Fibroblast of the conjunctiva (primary cell): ENCODE measurements at places on chromosomes 2 and 18.

DNA sequence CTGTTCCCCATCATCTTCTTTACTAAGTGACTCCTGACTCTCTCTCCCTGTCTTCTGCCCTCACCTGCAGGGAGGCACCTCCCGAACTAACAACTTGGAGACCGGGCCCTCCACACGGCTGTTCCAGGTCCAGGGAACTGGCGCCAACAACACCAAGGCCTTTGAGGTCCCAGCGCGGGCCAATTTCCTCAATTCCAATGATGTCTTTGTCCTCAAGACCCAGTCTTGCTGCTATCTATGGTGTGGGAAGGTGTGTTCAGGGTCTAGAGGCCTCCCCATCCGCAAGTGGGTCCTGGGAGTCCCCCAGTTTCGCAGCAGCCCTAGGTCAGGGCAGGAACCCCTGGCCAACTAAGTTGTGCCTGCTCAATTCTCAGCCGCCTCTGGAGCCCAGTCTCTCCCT, 15.5 kb downstream of the VIL1 start:
- no peak for DNase-seq

GRCh38 chr2:224110811-224111210, 71.7 kb upstream of the SERPINE2 start:
- DNase-seq = no peak

DNA sequence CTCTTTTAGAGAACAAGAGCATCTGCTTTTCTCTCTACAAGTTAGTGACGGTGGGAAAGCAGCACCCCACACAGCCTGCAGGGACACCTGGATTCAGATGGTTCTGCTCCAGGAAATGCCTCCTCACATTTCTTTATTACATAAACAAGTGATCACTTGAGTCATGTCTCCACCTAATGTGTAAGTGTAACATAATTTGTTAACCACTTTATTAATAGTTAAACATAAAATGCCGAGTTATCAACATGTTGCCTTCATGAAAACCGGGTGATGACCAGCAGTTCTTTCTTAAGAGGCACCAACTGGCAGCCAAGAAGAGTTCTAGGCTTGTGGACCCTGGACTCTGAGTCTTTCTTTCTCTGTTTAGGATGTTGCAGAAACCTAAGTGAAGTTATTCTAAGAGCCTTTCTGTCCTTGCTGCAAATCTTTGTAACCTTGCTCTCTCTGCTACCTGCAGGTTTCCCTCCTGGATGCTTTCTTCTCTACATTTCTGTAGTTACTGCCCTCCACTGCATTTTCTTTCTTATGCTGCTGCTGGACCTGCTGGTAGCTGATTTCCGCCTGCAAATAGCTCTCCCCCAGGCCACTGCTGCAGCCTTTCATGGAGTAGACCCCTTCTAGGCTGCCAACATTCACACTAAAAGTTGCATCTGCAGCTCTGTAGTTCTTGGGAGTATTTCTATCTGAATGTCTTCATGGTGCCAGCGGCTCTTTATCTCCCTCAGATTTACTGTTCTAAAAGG, 24.3 kb downstream of the UPP2 start:
- DNase-seq = no peak

DNA sequence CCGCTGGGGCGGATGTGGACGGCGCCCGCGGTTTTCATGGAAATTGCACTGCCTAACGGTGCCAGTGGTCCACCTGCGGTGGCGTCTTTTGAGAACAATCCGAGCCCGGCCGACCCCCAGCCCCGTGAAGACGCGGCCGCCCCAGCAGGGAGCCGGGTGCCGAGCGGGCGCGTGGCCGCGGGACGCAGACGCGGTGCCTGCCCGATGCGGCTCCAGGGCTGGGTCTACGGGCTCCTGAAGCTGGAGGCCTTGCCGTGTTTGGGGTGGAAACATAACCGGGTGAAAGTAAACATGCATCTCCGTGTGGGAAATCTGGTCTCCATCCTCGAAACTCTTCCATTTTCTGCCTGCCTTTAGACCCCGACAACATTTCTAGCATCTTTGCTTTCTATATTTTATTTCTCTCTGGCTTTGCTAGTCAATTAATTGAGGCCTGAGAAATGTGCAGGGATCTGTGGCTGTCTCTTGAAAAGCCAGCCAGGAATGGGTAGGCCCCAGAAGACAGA, 572 bp downstream of the INPP4A start:
- DNase-seq = no peak

GRCh38 chr2:74739129-74739528, 85.1 kb downstream of the SEMA4F start:
- no peak for DNase-seq

DNA sequence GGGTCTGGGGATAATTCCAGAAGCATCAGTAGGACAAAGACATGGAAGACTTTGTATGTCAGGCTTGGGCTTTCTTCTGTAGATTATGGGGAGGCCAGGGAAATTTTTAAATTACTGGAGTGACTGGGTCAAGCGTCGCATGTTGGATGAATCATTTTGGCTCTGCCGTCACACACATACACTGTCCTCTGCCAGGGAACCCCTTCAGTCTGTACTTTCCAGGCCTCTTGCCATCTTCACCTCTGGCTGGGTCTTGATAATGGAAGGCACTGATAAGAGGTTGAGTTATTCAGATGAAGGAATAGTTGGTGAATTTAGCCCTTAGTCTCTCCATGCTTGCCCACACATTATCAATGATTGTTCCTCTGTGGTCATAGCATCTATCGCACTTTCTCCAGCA, 895.1 kb upstream of the CELF4 start:
- no peak for DNase-seq

GRCh38 chr18:44788334-44788733, 107.6 kb downstream of the SETBP1 start:
- no peak for DNase-seq

DNA sequence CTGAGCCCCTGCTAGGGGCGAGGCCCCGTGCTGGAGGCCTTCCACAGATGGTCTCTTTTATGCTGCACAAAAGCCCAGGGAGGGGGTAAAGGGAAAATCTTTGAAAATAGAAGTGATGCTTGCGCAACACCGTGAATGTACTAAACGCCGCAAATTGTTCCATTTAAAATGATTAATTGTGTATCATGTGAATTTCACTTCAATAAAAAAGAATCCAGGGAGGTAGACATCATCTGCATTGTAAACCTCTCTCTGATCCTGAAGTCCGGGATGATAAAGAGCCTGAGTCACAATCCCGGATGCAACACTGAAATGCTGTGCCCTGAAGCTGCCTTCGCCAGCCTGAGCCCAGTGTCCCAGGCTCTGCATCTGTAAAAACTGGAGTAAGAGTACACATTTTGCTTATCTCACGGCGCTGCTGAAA, 107.7 kb upstream of the PPP1CB start:
- no peak for DNase-seq

DNA sequence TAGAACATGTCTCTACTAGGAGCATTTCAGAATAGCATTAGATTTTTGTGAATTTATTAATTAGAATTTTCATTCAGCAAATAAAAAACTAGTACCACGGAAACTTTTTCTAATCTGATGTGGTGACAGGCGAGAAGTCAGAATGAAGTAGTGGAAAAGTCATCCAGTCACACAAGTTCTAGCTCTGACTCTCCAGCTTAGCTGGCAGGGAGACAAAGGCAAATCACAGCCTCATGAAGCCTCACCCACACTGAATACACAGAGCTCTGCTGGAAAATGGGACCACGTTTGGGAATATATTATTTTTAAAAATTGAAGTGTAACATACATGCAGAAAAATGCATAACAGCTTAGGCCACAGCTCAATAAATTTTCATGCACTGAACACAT, 86.1 kb downstream of the L3MBTL4 start:
- DNase-seq = no peak

GRCh38 chr2:18741895-18742732, 152.7 kb upstream of the NT5C1B start:
- no peak for DNase-seq

GRCh38 chr2:85330839-85331636, 3.2 kb upstream of the TGOLN2 start:
- no peak for DNase-seq

DNA sequence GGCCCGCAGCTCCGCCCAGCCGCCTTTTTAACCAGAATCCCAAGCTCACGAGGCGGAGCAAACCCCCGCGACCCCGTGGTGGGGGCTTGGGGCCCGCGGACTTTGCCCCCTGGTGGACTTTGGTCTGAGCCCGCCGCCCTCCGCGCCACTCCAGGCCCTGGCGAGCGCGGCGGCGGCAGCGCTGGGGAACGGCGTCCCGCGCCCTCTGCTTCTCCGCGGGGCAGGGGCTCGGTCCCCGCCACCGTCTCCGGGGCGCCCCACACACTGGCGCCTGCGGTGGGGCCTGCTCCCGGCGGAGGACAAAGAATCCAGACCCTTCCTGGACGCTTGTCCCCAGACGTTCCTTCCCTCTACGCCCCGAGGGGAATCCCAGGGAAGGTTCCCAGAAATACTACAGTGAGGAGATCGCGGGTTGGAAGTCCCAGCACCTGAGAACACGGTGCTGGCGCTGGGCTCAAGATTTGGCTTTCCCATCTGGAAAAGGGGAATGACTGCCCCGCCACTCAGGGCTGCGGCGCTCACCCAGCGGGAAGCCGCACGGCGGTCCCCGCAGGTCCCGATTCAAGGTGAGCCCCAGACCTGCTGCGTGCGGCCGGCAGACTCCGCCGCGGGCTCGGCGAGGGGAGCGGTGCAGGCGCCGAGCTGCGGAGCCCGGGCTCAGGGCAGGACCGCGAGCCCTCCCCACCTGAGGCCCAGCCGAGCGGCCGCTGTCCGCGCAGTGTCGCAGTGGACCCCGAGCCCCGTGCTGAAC, at the start of gene HAAO:
Gene HAAO (minus strand): TSS at position 1 of the 751 bp plus-strand sequence. CDS start 47 bp downstream, outside the sequence.
- no peak for DNase-seq

DNA sequence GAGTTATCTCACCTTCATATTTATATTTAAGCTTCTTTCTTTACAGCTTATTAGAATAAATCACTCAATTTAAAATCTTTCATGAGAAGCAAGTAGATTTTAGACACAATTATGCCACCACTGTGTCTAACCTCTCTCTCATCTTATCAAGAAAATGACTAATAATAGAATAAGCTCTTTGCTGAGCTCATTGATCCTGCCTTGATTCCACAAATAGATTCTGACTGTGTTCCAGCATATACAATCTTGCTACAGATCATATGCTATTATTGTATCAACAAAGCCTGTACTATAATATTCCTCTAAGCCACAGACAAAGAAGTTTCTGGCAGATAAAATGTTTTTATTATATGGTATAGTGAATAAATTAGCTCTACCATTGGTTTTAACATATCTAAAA, 168.7 kb upstream of the GULP1 start:
- DNase-seq = no peak

DNA sequence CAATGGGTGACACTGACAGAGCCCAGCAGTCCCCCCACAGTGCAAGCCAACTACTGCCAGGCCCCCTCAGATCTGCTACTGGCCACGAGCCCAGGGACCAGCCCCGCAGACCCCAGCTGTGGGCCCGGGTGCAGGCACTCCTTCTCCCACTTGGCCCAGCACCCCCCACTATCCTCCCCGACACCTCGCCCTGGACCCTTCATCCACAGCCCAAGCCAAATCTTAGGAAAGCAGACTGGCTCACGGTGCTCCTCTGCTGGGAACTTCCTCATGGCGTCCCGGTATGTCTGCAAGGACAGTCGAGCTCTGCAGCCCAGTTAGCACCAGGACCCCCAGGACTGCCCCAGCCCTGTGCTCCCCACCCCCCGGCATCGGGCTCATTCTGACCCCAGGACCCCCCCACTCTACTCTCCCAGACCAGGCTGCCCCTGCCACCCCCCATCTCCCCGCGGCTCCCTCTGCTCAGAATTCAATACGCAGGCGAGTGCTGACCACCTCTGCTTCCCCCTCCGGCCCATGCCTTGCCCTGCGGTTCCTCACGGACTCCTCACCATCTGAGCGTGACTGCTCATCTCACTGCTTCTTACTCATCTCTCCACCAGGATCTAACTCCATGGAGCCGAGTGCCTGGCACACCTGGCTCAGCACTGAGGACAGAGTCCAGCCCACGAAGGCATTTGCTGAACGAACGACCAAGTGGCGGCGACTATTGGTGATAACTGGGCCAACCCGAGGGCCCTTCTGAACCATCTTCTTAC, 85.7 kb downstream of the PXDN start:
- DNase-seq = no peak

DNA sequence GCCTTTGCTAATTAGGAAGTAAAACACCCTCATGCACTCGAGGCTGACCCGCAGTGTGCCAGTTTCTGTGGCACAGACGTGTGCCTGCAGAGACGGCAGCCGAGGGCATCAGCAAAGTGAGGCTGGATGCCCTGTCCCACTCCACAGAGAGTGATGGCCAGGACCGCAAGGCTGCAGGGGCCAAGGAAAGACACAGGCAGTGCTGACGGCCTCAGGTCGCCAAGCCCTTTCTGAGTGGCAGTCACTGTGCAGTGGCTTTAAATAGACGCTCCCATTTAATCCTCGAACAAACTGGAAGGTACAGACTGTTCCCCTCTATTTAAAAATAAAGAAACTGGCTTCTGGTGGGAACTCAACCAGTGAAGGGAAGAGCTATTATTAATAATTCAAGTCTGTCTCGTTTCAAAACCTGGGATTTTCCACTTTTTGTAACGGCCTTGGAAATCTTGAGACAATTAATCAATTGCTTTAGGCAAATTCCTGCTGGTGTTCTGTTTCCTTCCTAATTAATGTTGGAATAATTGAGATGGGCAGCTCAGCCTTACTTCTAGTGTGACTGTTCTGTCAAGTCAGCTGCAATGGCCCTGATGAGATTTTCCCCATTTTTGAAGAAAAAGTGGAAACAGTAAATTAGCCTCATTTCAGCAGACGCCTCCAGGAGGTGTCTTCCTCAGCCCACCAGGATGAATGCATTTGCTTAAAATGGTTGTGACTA, 644.6 kb upstream of the RAB6C start:
- no peak for DNase-seq

- no peak for DNase-seq
These were observed 58.1 kb downstream of the HEATR5B start for GRCh38 chr2:37026050-37026449.

DNA sequence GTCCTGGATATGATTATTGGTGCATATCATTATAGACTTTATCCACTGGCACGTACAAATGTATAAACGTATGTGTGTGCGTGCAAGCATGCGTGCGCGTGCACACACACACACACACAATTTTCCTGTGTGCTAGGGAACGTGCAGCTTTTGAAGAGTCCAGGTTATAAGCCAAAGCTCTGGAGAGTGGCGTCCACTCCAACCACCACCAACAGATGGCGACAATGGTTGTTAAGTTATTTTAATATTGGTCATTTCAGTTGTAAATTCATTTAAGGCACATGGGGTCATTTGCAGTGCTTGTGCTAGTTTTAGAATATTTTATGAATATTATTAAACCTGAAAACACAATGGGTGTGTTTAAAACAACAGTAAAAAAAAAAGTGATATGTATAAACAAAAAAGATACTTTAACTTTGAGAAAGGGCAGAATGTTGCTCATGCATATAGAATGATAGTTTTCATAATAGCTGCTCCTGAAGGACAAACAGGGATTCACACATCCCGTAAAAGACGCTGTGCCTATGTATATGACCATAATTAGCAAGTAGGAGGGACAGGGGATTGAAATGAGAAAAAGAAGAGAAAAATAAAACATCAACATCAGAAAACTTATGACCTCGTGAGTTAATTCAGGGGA, 124.2 kb upstream of the ITGB6 start:
- DNase-seq = peak; percentile 48

GRCh38 chr2:98654699-98655495, 46.5 kb downstream of the UNC50 start:
- no peak for DNase-seq
